ENCODE measurements at places on chromosomes 3 and 15. TPM values are rescaled to one million over a fixed set of nuclear protein-coding genes. Genes with fewer than 3 reads are reported as not detected.
A peak's percentile ranks its signal among the peaks of the same experiment; 100 is the strongest.

Gene LRTM1
- total RNA-seq, result not detected

- no peak for DNase-seq
Measured at GRCh38 chr3:42477696-42478095, 24.7 kb upstream of the VIPR1 start.

DNA sequence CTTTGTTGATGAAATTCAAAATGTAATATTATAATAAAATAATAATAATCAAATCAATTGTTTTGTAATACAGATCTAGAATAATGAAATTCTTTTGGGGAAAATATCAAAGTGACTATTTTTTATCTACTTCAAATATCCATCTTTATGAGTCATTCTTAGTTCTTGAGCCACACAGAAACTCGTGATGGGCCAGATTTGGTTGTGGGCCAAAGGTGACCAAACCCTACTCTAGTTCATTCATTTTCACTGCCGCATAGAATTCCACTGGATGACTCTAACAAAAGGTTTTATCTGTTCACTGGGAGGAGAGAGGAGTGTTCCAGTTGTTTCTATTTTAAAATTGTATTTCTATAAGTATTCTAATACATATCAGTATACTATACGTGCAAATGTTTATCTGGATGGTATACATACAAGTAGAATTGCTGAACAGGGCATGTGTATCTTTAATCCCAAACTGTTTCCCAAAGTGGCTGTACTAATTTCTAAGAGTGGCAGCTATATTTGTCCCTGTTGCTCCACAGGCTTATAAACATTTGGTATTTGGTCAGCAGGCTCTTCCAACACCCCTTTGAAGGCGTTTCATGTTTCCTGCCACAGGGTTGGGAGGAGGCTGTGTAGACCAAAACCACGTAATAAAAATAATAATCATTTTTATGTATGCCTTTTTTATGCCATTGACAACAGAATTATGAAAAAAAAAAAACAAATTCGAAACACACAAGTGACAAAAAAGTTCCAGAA lies 7.3 kb upstream of the RTP3 start:
- peak; percentile 58 for DNase-seq

Gene PHLDB2
- 27.2 TPM for total RNA-seq

Gene LMOD3
- total RNA-seq, result not detected
